ENCODE measurements at places on chromosomes 16 and 17.

DNA sequence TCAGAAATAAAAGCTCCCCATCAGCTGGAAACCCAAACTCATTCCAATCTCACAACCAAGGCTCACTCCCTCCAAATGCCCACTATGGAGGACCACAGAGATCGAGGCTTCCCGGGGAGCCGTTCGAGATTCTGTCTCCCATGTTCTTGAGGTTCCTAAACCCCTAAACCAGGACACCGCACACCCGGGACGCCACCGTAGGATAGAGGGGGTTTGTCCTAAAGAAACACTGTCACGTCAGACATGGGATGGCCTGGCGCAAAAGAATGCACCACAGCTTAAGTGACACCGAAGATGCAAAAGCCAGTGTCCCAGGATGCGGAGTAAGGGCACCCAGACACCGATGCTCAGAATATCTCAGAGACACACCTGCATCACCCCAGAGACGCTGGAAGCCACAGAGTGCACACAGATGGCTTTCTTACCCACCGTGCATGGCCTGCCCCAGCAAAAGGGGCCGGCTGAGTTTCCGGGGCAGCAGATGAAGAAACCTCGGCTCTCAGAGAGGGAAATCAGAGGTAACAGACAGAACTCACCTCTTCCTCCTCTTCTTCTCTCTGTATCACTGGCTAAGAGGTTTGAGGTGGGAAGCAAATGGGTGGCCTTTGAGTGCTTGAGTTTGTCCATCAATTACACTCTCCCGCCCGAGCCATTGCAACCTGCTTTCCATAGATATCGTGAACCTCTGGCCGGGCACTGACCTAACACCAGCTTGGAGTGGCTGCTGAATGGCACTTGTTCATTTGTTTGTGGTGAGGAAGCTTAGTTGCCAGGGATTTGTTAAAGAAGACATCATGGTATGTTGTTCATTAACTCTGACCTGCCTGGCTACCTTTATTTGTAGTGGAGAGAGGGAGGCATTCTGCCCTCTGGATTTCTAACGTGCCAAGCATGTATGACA is 65.1 kb upstream of the TNRC6C start:
- no peak for DNase-seq

DNA sequence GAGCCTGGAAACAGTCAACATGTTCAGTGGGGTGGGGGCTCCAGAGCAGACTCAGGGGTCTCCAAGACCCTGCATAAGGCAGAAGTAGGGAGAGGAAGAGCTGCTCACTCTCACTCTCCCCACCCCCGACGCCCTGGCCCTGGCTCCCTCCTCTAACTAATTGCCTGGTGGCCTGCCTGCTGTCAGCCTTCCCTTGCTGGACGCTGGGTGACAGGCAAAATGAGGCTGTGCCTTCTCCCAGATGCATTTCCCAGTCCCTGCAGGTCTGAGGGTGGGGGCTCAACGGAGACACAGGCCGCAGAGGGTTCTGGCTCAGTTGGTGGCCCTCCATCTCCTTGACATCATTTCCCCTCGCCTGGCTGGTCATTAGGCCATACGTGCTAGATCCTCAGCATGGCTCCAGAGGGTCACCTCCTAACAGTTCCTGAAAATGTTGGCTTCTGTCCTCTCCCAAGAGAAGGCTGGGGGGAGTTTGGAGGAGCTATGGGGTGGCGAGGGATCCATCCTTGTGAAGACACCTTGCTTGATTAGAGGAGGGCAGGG is 1.4 kb downstream of the FMNL1 start:
- peak; percentile 20 for DNase-seq

DNA sequence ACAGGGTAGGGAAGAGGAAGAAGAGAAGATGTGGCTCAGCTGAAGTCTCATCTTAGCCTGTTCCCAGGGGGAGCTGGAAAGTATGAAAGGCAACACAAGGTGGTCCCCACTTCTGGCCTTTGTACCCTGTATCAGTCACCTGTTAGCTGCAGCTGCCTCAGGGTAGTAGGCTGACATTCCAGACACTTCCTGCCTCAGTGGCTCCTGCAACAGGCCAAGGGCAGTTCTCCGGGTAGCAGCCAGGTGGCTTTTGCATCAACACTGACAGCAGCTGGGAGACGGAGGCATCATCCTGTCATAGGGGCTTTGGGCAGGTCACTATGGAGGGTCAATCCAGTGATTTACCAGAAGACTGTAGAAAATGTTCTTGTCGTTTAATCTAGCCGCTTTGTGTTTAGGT is 124.0 kb downstream of the RGS9 start:
- DNase-seq = no peak

DNA sequence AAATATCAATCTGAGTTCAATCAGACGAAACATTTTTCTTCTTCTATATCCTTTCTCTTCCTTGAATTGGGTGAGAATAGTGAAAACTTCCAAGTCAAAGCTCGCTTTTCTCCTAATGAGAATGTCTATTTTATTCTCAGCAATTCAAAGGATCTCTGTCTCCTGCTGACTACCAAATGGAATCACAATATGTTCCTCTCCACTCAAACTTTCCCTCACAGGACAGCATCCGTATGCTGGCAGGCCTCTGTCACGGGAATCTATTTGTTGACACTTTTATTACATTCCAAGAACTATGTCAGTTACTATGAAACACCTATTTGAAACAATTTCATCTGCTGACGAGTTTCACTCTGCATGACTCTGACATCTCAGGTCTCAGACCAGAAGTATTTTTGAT is 1196.6 kb downstream of the CDH11 start:
- DNase-seq = no peak

- no peak for DNase-seq
These were observed 588.6 kb upstream of the KIF2B start for GRCh38 chr17:53234138-53234537.

GRCh38 chr16:30715750-30716445 is 16.9 kb downstream of the SRCAP start:
- no peak for DNase-seq

- DNase-seq = no peak
These were observed 26.9 kb upstream of the COX10 start for GRCh38 chr17:14042411-14042810.

GRCh38 chr16:5030251-5030870 is 3.4 kb downstream of the NAGPA start:
- no peak for DNase-seq

DNA sequence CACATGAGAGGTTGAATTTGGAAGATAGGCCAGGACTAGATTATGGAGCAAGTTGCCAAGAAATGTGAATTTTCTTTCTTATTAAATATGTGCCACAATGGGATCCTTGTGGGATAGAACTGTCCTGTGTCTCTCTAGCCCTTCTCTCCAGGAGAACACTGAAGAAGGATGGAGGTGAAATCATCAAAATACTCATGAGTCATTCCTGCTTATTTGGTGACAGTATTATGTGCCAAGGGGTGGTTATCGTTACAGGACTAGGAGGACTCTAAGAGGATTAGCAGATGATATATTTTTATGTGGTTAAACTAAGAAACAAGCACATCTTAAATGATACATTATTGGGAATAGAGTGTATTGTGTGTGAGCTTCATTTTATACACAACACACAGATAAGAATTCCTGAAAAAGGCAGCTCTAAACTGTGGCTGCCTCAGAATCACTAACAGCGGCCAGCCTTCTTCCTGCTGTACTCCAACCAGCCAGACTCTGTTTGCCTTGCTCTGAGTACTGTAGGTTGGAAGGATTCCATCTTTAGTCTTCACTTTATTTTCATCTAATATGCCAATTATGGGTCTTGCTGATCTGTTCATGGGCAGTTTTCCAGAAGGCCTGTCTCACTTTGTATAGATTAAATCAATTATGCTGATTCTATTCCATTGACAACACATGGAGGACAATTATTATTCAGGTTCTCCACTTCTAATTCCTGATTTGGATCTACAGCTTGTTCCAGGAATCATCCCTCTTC is 325.8 kb downstream of the ABCC12 start:
- no peak for DNase-seq

DNA sequence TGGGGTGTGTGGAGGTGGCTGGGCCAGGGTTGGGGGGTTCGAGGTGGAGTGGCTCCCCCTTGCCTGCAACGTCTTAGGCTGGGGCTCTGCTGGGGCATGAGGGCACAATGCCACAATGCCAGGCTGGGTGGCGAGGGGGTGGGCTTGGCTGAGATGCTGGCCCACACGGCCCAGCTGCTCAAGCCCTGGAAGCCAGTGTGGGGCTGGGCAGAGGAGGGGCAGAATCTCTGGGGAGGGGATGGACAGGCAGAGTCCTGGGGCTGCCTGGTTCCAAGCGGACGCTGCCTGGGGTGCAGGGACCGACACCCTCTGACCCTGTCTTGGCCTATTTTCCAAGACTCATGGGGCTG is 37.5 kb upstream of the SSTR5 start:
- no peak for DNase-seq

DNA sequence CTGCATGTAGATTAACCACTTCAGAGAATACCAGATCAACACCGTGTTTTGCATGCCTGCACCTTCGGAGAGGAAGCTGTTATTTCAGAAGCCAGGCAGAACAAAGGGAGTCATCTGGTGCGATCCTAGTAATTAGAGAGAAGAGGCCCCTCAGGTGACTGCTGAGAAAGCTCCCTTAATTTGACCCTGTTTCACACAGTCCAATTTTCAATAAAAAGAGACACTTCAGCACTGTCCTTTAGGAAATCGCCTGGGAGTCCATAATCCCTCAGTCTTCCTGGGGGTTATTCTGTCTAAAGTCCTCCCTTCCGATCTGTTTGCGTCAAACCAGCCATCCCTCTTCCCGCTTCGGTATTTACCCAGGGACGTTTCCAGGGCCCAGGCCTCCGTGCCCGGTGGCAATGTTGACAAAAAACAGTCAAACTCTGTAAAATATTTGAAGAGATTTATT is 23.4 kb upstream of the TNRC6C start:
- DNase-seq = no peak

GRCh38 chr17:57512691-57513090 is 232.4 kb downstream of the CCDC182 start:
- no peak for DNase-seq

GRCh38 chr17:12463102-12463501 is 202.6 kb upstream of the MYOCD start:
- no peak for DNase-seq

GRCh38 chr17:79921411-79922115 is 82.3 kb upstream of the CBX4 start:
- DNase-seq = no peak

GRCh38 chr17:10295728-10296343 is 77.0 kb downstream of the MYH13 start:
- peak; percentile 48 for DNase-seq

DNA sequence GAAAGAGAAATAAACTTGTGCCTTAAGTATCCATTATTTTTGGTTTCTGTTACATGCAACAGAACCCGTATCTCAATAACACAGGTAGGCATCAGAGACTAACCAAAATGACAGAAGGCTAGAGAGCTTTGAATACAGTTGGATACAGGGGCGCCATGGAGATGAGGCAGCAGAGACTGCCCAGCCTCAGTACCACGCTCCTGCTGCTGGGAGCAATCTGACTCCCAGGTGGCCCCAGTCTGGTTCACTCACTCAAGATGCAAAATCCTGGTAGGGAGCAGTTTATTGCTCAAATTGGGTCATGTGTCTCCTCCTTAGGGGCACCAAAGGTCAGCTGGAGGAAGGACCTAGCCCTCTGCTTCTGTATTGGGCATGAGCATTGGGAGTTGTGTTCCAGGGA is 218.9 kb downstream of the USP22 start:
- DNase-seq = no peak

- no peak for DNase-seq
These were observed 12.5 kb downstream of the THUMPD1 start for GRCh38 chr16:20729141-20729540.

- DNase-seq = no peak
These were observed 73.7 kb upstream of the MED9 start for GRCh38 chr17:17403065-17403464.

DNA sequence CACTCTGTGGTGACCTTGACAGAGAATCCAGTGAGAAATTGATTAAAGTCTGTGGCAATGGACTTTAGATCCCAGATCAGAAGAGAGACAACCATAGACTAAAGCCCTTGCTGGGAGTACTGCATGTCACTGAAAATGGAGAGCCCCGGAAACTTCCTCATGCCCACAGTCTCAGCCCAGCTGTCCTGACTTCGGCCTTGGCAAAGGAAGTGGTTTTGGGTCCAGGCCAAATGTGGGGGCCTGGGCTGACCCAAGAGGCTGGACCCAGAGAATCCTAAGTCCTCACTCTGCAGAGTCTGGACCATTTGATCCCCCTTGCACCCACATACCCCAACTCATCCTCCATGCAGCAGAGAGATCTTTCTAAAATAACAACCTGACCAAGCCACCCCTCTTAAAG is 4.7 kb upstream of the BEAN1 start:
- DNase-seq = no peak

DNA sequence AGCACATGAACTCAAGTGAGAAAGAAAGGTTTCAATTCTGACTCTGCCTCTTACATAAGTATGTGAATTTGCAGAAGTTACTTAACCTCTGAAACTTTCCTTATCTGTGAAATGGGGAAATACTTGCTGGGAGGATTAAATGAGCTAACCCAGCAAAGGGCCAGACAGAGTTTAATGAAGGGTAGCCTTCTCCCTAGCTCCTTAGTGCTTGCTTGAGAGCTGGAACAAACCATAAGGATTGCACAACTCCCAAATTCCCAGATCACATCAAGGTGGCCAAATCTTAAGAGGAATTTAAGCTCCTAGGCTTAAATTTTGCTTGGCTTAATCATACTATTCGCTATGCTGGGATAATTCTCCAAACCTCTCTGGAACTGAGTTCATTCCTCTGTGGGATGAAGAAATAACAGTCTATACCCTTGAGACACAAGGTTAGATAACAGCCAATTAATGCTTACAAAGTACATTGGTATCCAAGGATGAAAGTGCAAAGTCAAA is 11.8 kb upstream of the WSB1 start:
- no peak for DNase-seq

GRCh38 chr16:55021595-55022475 is 91.2 kb downstream of the IRX5 start:
- no peak for DNase-seq

DNA sequence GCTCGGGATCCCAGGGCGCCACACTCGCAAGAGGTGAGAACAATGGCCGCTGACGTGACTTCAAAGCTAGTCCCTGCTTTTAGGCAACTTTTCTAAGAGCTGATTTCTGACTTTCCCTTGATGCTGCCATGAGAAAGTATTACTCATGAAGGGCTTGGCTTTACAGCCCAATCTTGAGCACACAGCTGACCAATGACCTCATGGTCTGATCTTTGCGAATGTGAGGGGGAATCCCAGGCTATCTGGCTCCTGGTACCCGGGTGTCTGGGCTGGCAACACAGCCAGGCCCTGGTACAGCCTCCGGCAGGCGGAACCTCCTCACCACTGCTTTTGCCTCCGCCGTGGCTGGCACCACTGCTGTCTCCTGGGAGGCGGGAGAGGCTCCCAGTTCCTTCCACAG is 17.5 kb downstream of the NDUFAF8 start:
- no peak for DNase-seq

DNA sequence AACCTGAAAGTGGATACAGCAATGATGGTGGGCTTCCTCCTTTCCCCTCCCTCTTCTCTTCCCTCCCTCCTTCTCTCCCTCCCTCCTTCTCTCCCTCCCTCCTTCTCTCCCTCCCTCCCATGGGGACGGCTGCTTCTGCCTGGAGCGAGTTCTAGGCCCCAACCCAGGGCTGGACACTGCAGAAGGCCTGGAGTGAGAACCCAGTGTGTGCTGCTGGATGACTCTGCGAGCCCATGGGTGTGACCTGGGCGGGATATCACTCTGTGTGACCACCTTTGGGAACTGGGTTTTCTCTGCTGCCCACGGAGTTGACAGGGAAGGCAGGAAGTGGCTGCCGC is 242.6 kb upstream of the GSE1 start:
- no peak for DNase-seq

All from frontal cortex (tissue), 4 donors.